ENCODE measurements at places on chromosomes 5 and 9. TPM values are rescaled to one million over a fixed set of nuclear protein-coding genes. Genes with fewer than 3 reads are reported as not detected.

CENPK gene
- total RNA-seq = 34.6 TPM

CDO1 gene
- not detected for total RNA-seq

ADAMTS6 gene
- 2.1 TPM for total RNA-seq

DNA sequence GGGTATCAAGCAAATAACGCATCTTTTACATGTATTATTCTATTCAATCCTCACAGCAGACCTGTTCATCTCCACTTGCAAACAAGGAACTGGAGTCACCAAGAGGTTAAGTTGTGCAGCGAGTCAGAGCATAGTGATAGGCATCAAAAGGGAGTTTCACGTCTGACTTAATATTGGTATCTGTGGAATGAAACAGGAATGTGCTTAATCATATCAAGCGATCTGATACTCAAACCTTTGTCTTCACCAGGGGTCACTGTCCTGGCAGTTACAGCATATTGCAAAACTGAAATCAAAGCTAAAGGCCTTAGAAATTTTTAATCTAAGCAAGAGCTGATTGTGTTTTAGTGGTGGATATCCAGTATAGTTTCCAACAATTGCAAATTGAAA lies 271.6 kb downstream of the PLK2 start:
- DNase-seq = peak; percentile 99

DNA sequence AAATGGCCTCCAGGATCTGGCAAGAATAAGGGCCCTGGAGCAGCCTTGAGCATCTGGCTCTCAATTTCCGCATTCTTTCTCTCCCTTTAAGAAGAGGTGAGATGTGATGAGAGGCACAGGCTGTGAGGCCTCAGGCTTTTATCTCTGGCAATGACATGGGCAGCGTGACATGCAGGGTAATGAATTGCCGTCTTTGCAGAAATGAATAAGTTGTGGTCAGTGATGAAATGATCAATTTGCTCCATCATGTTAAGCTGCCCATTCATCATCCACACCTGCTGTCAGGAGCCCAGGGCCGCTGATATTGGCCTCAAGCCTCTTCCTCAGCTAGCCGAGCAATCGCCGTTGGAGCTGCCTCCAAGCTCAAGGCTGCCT lies 265.3 kb downstream of the TRIM32 start:
- DNase-seq = peak; percentile 66

All from PC-9 (cell line).